ENCODE measurements at places on chromosomes 7 and 10. TPM values are rescaled to one million over a fixed set of nuclear protein-coding genes. Genes with fewer than 3 reads are reported as not detected.

GRCh38 chr10:94626476-94626875 is 57.1 kb upstream of the CYP2C18 start:
- DNase-seq, result no peak

DNA sequence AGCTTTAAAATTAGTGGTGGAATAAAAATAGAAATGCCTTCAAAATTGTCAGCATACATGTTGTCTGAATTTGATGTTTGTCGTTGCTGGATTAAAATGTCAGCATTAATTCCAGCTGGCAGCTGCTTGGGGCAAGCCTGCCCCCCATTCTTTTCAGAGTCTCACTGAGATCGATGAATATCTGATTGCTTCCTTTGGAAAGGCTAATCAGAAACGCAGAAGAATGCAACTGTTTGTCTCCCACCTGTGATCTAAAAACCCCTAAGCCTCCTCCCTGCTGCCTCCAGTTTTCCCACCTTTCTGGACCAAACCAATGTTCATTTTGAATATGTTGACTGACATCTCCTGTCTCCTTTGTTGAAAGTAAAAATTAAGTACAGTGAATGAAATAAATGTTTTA is 27.9 kb upstream of the BNIP3 start:
- DNase-seq, result no peak

DNA sequence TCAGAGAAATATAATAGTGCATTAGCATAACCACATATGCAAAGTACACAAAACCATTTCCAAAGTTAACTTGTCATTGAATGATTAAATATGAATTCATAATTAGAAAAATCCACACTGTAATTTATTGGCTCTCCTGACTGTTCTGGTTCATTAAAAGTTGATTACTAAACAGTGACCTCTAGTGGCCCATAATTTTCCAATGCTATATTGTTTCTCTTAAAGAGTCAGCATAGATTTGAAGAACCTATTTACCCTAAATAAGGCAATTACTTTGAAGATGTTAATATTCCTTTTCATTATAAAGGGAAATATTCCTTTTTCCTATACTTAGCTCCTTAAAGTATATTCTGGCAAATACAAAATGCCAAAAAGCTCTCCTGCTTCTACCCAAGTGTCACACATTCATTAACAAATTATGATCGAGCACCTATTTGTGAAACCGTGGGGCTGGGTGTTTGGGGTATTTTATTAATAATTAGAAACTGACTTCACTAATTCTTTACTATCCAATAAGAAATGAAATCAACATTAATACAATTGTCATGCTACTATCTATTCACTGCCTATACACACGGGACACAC is 86.2 kb downstream of the HIBADH start:
- DNase-seq, result no peak

DNA sequence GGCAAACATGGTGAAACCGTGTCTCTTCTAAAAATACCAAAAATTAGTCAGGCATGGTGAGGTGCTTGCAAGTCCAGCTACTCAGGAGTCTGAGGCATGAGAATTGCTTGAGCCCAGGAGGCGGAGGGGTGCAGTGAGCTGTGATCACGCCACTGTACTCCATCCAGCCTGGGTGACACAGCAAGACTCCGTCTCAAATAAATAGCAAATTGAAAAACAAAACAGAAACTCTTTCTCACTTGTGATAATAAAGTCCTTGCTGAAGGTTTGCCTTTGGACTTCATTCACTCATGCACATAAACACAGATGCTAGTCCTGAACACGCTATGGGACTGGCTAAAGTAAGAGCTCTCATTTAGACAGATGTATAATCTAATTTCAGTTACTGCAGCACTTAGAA is 37.6 kb downstream of the ANK3 start:
- DNase-seq, result no peak

DNA sequence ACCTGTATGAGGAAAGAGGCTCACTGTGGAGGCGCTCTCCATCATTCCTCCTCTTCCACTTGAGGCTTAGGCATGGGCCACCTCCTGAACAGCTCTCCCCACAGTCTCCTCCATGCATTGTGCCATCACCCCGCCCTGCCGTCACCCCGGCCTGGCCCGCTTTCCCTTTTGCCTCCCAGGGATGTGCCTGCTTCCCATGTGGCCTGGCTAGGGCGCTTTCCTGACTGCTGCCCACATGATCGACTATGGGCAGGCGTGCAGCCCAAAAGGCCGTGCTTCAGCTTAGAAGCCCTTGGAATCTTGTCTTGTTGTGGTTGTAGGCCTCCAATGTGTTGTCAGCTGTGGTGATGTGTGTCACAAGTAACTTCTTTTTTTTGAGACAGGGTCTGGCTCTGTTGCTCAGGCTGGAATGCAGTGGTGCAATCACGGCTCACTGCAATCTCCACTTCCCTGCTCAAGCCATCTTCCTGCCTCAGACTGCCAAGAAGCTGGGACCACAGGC is 1.8 kb upstream of the ACTR3C start:
- peak; percentile 63 for DNase-seq

DNA sequence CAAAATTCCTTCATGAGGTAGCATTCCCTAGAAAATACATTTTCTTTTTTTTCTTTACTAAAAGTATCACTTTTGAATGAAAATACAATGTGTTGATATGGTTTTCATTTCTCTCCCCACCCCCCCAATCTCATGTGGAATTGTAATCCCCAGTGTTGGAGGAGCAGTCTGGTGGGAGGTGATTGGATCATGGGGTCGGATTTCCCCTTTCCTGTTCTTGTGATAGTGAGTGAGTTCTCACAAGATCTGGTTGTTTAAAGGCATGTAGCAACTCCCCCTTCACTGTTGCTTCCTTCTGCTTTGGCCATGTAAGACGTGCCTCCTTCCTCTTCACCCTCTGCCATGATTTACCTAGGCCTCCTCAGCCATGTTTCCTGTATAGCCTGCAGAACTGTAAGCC is 790.3 kb upstream of the KCND2 start:
- no peak for DNase-seq

DNA sequence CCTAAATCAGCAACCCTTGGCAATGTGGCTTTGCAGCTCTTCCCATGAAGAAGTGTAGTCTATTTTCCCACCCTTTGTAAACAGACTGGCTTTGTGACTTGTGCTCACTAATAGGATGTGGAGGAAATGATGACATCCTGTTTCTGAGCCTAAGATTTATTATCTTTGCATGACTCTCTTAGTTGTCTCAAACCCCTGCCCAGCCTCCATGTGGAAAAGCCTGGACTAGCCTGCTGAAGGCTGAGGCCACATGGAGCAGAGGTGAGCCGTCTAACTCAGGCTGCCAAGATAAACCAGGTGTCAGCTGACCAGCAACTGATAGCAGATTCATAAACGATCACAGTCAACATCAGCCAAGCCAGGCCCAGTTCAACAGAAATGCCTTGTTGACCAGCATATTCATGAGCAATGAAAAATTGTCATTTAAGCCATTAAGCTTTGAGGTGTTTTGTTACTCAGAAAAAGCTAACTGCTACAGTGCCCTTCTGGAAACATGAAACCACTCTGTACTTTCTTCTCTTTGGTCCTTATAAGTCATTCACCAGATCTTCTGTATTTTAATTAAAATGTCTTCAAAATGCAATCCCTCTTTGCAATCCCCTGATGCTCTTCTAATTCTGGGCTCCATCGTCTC is 586.3 kb upstream of the ANKRD30A start:
- DNase-seq, result no peak

DNA sequence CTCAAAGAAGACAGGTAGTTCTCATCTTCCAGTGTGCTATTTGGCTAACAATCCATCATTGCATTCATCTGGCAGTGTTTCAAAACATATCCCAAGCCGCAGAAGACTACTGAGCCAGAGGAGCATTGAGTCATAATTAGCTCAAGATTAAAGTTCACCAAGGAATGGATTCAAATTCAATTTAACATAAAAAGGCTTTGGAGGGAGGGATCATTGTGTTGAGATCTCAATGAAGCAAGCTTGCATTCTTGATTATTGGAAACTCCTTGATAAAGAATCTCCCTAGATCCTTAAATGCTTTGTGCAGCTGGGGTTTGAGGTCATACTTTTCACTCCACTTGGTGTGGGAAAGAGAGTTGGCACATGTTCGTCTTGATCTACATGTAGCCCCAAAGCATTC is 142.8 kb upstream of the SEMA3A start:
- no peak for DNase-seq

GRCh38 chr10:52308251-52309031 is 5.6 kb upstream of the DKK1 start:
- peak; percentile 49 for DNase-seq

GRCh38 chr7:123929655-123930054 is 4.6 kb downstream of the SPAM1 start:
- DNase-seq, result no peak

GRCh38 chr10:3668276-3668965 is 116.6 kb downstream of the KLF6 start:
- peak; percentile 85 for DNase-seq

- no peak for DNase-seq
Measured at GRCh38 chr10:49177391-49178355, 10.5 kb downstream of the TMEM273 start.

DNA sequence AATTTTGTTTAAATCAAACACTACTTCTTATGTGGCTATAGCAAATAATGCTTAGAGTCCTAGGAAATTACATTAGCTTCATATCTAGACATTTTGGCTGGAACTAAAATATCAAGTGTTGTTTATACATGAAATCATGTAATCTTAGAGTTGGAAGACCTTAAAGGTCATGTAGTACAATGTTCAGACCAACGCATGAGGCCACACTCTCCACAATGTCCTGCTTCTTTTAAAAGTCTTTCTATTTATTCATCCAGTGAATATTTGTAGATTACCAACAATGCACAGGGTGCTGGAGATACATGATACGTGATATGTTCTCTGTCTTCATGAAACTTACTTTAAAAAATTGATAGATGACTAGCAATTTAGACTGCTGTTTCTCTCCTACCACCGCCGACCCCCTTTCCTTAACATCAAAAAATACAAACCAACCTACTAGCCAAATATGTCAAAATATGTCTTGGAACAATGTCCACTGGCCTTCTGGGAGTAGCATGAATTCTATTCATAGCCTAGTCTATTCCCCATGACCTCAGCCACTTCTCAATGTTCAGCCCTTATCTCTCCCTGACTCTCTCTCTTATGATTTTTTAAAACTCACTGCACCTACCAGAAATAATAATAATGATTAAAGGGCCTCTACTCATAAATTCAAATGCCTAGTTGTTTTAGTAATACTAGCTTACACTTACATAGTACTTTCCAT is 59.5 kb upstream of the CAV2 start:
- no peak for DNase-seq

GRCh38 chr10:110786172-110786571 is 85.6 kb upstream of the PDCD4 start:
- DNase-seq, result no peak

DNA sequence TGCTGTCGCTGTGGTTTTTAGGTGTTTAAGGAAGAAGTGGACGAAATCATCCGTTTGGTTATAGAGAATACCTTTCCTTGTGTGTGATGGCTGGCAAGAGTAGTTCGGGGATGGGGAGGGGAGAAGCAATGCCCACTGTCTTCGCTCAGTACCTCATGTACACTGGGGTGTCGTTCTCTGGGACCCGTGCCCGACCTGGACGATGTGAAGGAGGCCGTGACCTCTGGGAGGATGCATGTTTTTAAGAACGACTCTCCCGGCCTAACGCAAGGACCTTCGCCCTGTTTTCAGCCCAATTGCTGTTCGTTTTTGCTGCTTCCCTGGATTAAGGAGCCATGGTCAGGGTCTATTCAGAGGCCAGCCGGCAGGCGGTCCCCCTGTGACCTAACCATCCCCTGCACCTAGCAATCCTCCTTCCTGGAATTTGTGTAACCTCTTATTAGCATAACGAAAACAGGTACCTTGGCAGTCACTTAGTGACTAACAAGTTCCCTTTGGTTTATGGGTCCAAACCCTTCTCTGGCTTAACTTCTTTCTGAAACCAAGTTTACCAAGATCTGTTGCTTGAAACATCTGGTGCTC is 1.3 kb downstream of the NFE2L3 start:
- no peak for DNase-seq

- no peak for DNase-seq
Measured at GRCh38 chr10:19328582-19328981, 280.0 kb downstream of the MALRD1 start.

DNA sequence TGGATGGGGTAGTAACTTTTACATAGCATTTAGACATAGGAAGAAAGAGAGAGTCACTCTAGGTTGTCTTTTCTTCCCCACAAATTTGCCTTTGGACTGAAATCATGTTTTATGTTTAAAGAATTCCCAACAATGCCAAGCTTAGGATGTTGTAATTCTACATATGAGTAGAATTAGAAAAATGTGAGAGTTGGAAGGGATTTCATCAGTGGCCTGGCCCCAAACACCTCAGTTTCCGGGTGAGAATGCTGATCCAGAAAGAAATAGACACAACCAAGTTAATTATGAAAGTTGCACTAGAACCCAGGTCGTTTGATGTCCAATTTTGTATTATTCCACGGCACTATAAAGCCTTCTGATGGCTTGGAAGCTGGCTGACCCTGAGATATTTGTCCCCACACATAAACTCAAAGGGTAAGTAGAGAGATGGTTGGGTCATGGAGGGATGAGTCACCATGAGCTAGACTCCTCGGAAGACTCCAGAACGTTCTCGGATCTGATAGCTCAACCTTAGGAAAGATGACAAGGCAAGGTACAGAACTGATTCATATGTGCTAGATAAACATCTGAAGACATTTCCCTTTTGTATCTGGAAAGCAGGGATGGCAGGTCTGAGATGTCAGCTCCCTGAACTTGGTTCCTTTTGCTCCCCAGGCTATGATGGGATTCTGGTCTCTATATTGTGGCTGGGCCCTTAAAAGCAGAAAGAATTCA is 48.8 kb upstream of the SLC35B4 start:
- DNase-seq, result no peak

GRCh38 chr10:94224656-94225055 is 138.1 kb downstream of the NOC3L start:
- DNase-seq, result no peak

- no peak for DNase-seq
Measured at GRCh38 chr10:97087296-97087695, 98.5 kb downstream of the SLIT1 start.

Gene SLC37A3
- 54.5 TPM for polyA plus RNA-seq

Gene FAM25G
- not detected for polyA plus RNA-seq

Gene CALHM3
- polyA plus RNA-seq, result not detected

Gene ATOH7
- 0.13 TPM for polyA plus RNA-seq

Gene FAM131B
- polyA plus RNA-seq, result 1.5 TPM

Gene RASSF4
- polyA plus RNA-seq, result 18.6 TPM

Gene IDI2
- polyA plus RNA-seq, result 0.17 TPM

Gene MUC3A
- 0.67 TPM for polyA plus RNA-seq
